ENCODE measurements at places on chromosomes 13 and 19.

DNA sequence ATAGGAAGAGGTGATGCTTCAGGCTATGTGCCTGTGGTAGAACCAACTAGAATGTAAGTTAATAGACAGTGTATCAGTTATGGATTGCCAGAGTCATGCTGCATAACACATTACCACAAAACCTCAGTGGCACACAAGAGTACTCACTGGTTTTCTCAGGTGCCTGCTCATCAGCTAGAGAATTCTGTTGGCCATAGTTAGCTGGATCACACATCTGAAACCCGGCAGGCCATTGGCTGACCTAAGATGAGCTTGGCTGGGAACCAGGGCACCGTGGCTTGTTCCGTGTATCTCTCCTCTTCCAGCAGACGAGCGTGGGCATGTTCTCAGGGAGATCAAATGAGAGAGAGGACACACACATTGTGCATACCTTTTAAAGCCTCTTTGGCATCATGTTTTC lies 76.7 kb downstream of the TEX26 start:
- no peak for DNase-seq

- DNase-seq: no peak
Observed at GRCh38 chr19:2079076-2079864, 16.9 kb downstream of the MOB3A start.

DNA sequence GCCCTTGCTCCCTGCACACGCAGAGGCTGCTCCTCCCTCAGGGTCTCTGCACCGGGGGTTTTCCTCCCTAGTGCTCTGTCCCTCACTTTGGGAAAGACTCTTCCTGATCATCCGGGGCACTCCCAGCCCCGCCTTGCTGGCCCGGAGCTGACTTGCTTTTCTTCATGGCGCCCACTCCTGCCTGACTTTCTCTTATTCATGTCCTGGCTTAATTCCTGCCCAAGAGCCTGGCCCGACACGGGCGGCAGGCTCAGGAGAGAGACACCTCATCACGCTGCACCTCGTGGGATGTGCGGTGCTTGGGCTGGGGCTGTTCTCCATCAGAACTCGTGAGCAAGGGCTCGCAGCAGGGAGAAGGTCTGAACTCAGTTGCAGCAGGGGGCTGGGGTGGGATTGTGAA lies 11.8 kb upstream of the PLA2G4C start:
- DNase-seq: no peak

- DNase-seq: no peak
Observed at GRCh38 chr19:50639121-50640112, at the start of gene SYT3. SYT3 (minus strand) TSS chr19:50639881; CDS start chr19:50637411, 2,470 bp downstream.

DNA sequence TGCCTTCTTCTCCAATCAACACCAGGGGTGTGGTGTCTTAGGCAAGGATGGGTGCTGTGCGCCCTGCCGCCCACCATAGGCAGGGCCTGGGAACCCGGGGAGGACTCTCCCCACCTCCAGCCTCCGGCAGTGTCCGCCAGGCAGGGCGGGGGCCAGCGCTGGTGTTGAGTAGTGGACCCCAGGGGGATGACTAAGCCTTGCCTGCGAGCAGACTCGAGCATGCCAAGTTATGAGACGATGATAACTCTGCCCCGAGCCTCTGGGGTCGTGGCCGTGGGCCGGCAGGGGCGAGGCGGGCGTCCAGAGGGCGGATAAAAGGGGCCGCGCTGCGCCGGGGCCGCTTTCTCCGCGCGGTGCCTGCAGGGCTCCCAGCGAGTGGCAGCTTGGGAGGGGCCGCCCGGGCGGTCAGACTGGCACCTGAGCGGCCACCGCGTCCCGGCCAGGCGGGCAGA lies at the start of gene MEDAG:
MEDAG (plus strand) TSS at position 340 of the 452 bp plus-strand sequence. CDS start 245 bp downstream, outside the sequence.
- no peak for DNase-seq

DNA sequence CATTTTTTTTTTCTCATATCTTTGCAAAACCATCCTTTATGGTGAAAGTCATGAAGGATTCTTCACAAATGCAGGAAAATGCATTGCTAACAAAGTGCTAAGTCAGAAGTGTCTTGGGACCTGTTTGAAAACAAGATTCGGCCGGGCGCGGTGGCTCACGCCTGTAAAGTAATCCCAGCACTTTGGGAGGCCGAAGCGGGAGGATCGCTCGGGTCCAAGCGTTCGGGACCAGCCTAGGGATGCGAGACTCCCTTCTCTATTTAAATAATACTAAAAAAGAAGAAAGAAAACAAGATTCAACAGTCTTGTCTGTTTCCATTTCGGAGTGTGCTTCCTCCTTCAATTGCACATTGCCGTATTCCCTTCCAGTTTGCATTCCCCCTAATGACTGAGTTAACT lies 819 bp downstream of the EID2B start:
- no peak for DNase-seq

Measured in T-cell (primary cell).